ENCODE measurements at places on chromosomes 2 and 18.

GRCh38 chr2:149329068-149329467, 1.3 kb upstream of the LYPD6 start:
- peak; percentile 9 for DNase-seq

GRCh38 chr2:15840148-15840547, 100.2 kb upstream of the MYCN start:
- DNase-seq: no peak

GRCh38 chr2:16660114-16660513, 5.5 kb downstream of the CYRIA start:
- DNase-seq: no peak

DNA sequence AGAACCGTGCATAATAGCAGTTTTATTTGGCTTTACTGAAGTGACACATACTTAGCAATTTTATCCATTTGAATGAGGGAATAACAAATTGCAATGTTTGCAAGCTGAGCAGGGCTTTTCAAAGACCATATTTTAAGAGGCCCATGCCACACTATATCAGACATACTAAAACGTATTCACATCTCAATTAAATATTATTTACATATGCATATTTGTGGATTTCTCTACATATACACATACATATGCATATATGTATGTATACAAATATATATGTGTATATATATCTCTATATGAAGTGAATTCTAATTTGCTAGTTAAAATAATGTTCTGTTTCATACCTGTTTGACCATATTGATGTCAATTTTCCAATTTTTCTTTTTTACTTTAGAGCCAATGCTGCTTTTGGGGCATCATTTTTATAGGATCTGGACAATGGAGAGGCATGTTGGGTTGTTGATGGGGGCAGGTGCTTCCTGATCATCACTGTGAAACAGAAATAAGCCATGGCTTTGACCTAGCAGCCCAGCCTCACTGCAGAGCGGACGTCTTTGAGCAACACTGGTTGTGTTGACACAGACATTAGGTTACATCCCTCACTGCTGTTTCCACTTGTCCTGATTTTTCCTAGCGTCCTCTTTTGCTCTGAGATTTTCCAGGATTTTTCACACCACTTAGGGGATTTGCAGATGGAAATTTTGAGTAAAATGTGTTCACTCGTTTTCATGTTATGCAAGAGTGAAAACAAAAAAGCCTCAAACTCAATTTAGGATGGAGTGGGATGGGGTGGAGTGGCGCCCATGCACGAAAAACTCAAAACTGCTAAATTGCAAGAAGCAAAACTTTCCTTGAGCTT, 56.9 kb downstream of the RDH14 start:
- peak; percentile 51 for DNase-seq

DNA sequence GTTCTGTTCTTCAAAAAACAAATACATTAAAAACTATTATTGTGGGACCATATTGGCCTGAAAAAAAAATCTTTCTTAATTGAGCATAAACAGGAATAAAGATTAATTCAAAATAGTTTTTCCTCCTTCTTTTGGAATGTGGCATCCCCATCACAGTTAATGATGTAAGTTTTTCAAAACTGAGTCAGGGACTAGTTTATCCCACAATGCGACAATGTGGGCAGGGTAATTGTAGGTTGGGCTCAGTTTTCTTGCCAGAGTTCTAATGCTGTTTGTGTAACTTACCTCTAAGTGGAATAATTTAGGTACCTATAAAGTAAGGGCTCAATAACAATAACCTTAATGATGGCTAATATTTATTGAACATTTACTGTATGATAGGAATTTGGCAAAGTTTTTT, 82.0 kb downstream of the PMS1 start:
- no peak for DNase-seq

DNA sequence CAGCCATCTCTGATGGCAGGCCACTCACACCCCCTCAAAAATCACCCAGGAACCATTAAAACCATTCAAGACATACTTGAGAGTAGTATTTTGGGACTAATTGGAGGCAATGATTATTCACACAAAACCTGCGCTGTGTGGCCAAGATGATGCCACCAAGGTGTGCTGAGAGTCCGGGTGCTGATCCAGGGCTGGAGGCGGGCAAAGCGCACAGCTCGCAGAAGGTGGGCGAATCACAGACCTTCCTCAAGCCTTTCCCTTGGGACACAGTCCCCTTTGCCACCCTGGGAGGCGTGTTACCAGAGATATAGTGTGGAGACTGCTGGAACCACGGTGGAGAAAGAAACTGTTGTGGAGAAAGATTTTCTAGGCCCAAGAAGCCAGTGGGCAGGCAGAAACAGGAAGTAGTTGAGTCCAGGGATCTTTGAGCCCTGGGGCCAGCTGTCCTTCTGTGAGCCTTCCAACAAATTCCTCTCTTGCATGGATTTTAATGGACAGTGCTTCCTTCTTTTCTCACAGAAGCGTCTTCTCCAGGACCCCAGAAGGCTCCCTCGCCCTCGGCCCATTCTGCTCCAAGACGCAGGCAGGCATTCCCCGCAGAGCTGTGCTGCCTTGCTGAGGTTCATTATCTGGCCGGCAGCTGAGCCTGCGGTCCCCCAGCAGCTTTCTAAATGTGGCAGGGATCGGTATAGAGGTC, 8.0 kb downstream of the COPS9 start:
- no peak for DNase-seq

- DNase-seq: no peak
Measured at GRCh38 chr2:240502430-240503121, 55.2 kb downstream of the ANKMY1 start.

All from tongue (tissue), 3 donors.